CD8-positive, alpha-beta memory T cell (primary cell): ENCODE measurements at places on chromosomes 5 and 9.

DNA sequence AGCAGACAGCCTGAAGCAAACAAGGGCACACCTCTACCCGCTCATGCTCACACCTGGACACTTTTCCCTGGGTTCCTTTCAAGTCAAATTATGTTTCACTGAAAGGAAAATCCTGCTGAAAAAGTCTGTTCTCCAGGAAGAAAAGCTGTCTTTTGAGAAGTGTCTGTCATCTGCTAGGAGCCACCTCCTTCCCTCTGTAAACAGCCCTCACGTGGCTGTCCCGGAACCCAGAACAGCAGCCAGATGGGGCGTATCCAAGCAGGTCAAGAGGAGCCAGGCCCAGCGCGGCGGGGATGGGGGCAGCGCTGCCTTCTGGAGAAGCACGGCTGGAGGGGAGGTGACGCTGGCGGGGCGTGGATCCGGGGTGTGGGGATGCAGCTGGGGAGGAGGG is at the start of gene PNPLA7:
PNPLA7 (minus strand) TSS at position 172 of the 391 bp plus-strand sequence. CDS start 205 bp downstream, outside the sequence.
- DNase-seq, result peak; percentile 43

GRCh38 chr9:15735083-15735857 is 182.4 kb downstream of the CCDC171 start:
- no peak for DNase-seq

- no peak for DNase-seq
These were observed 960 bp downstream of the NR2F1 start for GRCh38 chr5:93583768-93584595.

- DNase-seq, result no peak
These were observed 32.4 kb upstream of the CEP120 start for GRCh38 chr5:123455640-123456039.

DNA sequence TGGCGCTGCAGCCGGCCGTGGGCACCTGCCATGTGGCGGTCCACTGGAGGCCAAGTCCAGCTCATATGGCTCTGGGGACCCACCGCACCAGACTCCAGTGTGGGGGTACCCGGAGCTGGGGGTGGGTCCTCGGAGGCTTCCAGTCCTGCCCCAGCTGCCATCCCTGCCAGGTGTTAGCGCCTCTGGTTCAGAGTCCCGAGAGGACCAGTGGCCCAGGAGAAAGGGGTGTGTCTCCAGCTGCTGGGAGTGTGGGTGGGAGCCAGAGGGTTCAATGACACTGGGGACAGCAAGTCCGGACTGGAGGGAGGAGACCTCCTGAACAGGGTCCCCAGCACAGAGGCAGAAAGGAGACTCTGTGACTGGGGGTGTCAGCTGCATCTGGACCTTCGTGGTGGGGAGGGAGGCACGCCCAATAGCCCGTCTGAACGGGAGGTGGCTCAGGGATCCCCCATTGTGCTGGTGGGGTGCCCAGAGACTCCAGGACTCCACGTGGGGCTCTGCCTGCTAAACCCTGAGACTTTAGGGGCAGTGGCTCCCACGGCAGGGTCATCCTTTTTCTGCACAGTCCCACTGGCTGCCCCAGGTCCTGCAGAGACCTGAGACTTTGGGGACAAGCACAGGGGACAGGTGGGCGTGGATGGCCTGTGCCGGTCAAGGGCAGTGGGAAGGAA is 2.4 kb upstream of the AHRR start:
- DNase-seq, result no peak

DNA sequence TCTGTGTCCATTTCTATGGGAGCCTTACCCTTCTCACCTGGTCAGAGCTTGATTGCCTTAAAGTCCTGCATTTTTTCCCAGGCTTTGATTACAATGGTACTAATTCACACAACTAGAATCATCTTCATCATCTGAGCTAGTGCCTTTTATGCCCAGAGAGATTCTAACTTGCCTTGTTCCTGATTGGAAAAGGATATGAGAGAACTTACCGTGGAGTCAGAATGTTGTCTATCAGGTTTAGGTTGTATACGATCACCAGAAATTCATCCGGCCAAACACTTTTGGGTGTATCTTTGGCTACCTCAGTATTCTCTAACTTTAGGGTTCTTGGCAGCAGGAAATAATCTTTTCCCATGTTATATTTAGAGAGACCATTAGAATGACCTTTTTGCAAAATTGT is 71.7 kb downstream of the AOPEP start:
- no peak for DNase-seq

DNA sequence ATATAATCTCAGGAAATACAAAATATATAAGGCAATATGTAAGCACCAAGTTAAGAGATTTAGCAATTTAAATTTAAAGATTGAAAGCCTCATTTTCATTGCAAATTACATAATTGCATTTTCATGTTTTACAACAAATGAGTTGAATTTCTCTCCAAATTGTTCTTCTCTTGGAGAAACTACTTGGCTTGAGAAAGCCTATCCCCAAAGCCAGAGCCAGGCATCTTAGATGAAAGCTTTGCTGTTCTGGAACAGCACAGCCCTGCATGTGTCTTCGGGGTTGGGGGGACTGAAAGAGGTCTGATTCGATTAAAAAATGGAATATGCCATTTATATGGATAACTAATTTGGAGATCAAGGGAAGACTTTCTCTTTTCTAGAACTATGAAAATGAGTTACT is 212.0 kb downstream of the PARP8 start:
- no peak for DNase-seq
